ENCODE measurements at places on chromosomes 7 and 10.

- no peak for DNase-seq
These were observed 1.9 kb downstream of the FOXK1 start for GRCh38 chr7:4683884-4684565.

DNA sequence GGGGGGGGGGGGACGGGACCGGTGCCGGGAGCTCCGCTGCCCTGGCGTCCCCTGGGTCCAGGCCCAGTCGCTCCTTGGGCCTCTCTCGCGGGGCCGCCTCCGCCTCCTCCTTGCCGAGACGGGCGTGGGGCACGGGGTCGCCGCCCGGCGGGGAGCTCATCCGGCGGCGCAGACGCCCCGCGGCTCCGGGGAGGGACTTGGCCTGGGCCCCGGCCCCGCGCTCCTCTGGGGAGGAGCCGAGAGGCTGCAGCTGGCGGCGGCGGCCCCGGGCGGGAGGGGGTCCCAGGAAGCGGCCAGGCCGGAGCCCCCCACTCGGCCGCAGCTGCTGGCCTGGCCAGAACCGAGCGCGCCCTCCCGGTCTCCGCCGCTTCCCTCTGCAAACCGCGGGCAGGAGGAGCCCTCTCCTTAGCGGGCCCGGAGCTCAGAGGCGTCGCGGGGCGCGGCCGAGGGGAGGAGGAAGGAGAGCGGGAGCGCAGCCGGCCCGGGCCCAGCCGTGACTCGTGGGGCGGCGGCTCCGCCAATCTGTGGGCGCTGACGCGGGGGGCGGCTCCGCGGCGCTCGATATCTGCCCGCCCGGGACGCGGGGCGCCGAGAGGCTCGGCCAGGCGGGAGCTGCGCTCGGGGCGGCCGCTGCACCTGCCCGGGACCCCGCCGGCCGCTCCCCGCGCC, at the start of gene FAM20C:
Gene FAM20C, plus strand, starts transcription at position 591 of the 669 bp plus-strand sequence. CDS start 629 bp downstream, outside the sequence.
- peak; percentile 51 for DNase-seq

- no peak for DNase-seq
These were observed 2.0 kb downstream of the PRR15 start for GRCh38 chr7:29565634-29565981.

DNA sequence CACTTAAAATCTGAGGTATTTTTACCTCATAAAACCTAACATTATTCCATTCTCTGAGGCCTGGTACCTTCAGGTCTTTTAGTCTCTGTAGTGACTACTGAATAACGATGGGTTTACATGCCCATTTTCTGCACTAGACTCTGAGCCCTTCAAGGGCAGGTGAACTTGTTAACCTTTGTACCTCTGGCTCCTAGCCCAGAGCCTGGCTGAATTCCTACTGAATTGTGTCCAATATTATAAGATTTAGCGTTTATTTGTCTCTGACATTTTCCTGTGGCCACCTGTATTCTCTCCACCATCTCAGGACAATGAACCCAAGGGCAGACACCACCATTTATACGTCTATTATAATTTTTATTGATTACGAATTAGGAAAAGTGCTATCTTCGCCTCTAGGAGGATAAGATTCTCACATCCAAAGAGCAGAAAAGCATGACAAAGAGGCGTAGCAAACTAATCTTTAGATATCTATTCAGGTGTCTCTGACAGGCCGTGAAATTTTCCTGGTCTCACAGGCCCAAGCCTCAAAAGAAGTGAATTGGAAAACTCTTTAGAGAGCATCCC, 27.9 kb upstream of the HNRNPH3 start:
- no peak for DNase-seq

Measured in HL-60 (cell line).